LHCN-M2 (cell line): ENCODE measurements at places on chromosomes 6 and 20.

GRCh38 chr6:70797625-70798024, 129.9 kb downstream of the SMAP1 start:
- DNase-seq: no peak

GRCh38 chr6:129342243-129342642, 367.7 kb downstream of the ARHGAP18 start:
- peak; percentile 28 for DNase-seq

DNA sequence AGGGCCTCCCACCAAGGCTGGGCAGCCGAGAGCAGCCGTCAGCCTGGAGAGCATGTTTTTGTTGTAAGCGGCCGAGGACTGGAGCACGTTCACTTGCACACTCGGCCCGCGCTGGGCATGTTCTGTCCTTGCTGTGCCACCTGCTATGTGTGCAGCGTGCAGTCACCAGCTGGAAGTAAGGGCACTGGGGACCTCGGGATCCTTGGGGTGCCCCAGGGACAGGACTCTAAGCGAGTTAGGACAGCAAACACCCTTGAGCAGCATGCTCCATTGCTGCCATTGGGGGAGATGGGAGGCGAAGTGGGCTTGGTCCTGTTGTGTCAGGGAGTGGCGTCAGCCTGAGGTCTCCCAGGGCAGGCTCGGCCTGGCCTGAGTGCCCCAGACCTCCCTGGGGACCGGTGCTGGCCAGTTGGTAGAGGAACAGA, 18.6 kb downstream of the DYNLT1 start:
- DNase-seq: no peak

- DNase-seq: peak; percentile 77
Observed at GRCh38 chr6:140071601-140072062, 697.2 kb upstream of the CITED2 start.

DNA sequence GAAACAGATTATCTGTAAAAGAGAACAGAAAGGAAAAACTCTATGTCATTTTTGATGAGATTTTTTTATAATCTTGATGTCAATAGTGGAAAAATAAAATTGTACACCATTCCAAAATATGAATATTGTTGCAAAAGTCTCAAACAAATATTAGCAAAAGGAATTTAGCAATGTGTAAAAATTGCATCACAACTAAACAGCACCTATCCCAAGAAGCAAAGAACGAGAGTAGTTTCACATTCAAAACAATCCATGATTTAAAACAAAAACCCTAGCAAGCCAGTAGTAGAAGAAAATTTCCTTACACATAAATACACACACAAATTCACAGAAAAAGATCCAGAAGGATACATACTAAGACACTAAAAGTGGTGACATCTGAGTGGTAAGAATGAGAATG, 38.4 kb downstream of the LCA5 start:
- no peak for DNase-seq

DNA sequence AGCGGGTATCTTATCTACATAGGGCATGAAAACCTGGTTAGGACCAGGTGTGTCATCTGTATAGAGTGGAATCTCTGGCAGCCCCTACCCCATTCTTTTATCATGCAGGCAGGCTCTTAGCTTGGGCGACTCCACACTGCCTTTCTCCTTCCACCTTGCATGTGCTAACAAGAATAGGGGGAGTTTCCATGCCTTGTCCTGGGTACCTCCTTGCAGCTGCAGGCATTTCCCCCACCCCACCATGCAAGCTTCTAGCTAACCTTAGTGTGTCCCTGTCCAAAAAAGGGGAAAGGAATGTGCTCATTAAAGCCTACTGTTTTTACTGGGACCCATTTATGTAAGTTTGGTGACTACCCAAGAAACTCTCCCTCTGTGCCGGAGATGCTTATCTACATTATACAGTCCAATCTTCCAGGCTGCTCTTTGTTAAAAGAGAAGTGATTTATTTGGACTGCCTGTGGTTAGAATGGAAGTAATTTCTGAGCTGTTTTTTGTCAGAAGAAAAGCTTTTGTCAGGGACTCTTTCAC, 10.5 kb upstream of the CEP43 start:
- DNase-seq: no peak

GRCh38 chr20:22303523-22303922, 280.8 kb downstream of the FOXA2 start:
- DNase-seq: no peak

DNA sequence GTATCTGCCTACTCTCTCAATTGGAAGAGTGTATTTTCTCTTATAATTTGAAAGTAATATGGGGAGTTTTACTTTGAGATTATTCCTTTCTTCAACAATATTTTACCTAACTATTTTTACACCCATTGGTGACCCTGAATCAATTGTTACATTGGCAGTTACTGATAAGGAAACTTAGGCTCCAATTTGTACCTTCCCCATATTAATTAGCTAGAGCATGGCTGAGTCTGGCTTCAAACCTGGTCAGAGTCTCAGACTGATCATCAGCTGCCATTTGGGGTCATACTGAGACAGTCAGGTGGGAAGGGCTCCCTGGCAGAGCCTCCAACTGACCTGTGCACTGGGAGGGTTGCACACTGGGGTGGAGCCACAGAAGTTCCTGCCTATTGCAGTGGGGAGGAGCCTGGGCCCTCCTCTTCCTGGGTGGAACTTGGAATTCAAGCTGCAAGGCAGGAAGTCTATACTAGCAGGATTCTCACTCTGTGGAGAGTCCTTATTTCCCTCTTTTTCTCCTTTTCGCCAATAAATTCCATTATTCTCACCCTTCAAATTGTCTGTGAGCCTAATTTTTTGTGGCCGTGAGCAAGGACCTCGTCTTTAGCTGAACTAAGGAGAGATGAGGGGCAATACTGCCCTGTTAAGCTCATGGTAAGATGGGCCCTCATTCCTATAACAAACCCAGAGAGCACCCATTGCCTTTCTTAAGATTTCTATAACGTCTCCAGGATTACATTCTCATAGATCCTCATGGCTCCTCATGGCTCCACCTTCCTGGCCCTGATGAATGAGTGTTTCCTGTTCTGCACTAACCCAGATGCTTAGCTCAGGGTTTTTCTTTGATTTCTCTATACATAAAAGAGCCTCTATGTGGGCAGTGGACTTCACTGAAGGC, 285.1 kb downstream of the ADGB start:
- no peak for DNase-seq

- DNase-seq: no peak
Observed at GRCh38 chr6:55968926-55969325, 93.5 kb upstream of the BMP5 start.

DNA sequence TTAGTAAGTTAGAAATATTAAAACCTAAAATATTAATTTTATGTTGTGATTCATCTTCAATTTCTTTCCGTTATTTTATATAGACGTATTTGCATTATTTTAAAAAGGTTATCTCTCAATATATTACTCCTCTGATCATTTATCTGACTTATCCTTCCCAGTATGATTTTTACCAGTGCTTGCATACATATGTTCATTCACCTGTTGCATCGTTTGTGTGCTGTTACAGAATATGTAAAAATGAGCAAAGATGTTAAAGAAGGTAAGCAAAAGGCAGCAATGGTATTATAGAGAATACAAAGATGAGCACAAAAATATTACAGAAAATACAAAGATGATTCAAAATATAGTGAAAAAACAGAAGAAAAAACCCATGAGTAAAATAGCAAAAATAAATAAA, 48.9 kb downstream of the SYCP2 start:
- DNase-seq: no peak

- no peak for DNase-seq
Observed at GRCh38 chr20:62792940-62793756, 3.1 kb upstream of the MRGBP start.

GRCh38 chr6:149033454-149033853, 284.1 kb upstream of the TAB2 start:
- no peak for DNase-seq

DNA sequence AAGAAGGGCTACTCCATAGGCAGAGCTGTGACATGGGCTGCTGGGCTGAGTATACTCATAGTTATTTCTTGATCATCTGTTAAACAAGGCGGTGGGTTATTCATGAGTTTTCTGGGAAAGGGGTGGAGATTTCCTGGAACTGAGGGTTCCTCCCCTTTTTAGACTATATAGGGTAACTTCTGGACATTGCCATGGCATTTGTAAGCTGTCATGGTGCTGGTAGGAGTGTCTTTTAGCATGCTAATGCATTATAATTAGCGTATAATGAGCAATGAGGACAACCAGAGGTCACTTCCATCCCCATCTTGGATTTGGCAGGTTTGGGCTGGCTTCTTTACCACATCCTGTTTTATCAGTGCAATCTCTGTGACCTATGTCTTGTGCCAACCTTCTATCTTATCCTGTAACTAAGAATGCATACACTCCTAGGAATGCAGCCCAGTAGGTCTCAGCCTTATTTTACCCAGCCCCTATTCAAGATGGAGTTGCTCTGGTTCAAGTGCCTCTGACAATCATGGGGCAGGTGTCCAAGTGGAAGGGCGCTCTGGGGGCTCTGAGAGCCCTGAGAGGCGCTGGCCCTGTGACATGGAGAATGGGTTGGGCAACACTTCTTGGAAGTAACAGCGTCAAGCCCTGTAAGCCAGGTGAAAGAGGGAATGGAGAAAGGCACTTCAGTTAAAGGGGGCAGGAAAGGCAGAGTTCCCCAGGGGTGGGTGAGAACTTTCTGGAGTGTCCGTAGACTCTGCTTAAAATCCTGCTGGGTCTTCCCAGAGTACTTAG, 354.2 kb upstream of the SULF2 start:
- DNase-seq: no peak

- no peak for DNase-seq
Observed at GRCh38 chr6:157755032-157755745, 67.9 kb upstream of the SNX9 start.

- DNase-seq: no peak
Observed at GRCh38 chr6:133034509-133035206, 206.5 kb upstream of the EYA4 start.
